Activated gamma-delta T cell treated with anti-CD3 and anti-CD28 coated beads, Interleukin-2, amount 50 U/mL, for 16 hours (primary cell): ENCODE measurements at places on chromosomes 2 and 18.

- no peak for DNase-seq
Measured at GRCh38 chr2:219127037-219127635, 33.5 kb downstream of the NHEJ1 start.

- DNase-seq: no peak
Measured at GRCh38 chr2:134372611-134373131, 118.8 kb downstream of the MGAT5 start.

GRCh38 chr2:17592731-17593409, 52.4 kb downstream of the VSNL1 start:
- DNase-seq: no peak

GRCh38 chr2:231716666-231717280, 8.4 kb downstream of the PTMA start:
- no peak for DNase-seq

DNA sequence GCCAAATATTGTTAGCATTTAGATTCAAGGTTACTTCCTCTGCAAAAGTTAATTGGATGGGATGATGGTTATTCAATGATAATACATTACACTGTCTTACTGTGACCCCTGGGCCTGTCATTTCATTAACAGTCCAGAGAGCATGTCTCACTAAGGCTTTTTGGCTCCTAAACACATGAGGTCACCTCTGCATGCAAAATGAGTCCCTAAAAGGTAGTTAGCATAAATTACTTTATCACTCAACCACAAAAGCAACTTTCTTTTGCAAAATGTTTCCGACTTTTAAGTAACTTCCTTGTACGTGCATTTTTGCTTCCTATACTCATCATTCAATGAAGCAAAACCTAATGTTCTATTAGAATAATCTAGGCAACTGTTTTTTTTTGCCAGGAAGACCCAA, 16.8 kb upstream of the AGFG1 start:
- DNase-seq: no peak

GRCh38 chr2:29865512-29865911, 55.9 kb downstream of the ALK start:
- no peak for DNase-seq

- no peak for DNase-seq
Measured at GRCh38 chr2:216665717-216666116, 29.6 kb downstream of the IGFBP5 start.

DNA sequence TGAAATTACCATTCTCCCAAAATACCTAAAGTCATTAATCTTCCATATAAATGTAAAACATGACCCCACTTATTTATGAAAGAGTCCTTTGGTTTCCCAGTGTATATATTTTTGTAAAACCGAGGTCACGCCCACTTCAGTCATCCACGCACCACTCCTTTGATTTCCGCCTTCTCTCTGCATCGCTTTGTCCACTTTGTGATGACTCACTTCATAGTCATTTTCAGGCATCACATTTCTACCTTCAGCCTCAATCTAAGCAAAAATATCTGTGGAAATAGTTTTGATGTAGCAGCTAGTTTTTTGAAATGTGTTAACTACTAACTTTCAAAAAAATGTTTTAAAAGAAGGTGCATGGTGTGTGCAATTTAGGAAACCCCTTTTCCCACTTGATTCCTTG, 793.5 kb upstream of the SOX11 start:
- no peak for DNase-seq

DNA sequence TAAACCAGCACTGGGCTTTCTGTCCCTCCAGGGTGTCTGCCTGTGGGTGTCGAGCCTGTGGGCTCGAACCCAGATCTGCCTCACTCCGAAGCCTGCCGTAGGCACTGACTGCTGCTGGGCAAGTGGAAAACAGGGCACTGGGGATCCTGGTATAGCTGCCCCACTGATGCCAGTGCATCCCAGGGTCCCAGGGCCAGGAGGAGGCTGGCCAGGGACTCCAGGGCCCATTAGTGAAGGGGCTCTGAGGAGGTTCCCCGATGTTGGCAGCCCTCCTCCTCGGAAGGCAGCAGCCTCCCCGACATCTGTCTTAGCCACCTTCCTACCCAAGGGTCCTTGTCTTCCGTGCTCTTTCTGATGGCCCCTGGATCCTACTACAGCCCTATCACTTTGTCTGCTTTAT, 96.1 kb downstream of the RTN4 start:
- no peak for DNase-seq
